ENCODE measurements at places on chromosomes 2 and 18.

DNA sequence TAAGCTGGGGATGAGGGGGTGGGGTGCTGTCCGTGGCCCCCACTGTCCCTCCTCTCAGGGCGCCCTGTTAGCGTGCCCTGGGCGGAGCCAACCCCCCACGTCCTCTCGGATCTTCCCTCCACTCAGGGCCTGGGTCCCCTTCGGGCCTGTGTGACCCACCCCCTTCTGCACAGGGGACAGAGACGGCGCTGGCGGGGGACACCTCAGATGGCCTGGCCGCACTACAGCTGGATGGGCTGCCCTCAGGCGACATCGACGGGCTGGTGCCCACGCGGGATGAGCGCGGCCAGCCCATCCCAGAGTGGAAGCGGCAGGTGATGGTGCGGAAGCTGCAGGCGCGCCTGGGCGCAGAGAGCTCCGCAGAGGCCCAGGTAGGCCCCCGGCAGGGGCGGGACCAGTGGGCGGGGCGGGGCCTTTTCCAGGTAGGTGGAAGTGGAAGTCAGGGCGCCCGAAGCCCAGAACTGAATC is 9.9 kb upstream of the KLHL30 start:
- DNase-seq: no peak

DNA sequence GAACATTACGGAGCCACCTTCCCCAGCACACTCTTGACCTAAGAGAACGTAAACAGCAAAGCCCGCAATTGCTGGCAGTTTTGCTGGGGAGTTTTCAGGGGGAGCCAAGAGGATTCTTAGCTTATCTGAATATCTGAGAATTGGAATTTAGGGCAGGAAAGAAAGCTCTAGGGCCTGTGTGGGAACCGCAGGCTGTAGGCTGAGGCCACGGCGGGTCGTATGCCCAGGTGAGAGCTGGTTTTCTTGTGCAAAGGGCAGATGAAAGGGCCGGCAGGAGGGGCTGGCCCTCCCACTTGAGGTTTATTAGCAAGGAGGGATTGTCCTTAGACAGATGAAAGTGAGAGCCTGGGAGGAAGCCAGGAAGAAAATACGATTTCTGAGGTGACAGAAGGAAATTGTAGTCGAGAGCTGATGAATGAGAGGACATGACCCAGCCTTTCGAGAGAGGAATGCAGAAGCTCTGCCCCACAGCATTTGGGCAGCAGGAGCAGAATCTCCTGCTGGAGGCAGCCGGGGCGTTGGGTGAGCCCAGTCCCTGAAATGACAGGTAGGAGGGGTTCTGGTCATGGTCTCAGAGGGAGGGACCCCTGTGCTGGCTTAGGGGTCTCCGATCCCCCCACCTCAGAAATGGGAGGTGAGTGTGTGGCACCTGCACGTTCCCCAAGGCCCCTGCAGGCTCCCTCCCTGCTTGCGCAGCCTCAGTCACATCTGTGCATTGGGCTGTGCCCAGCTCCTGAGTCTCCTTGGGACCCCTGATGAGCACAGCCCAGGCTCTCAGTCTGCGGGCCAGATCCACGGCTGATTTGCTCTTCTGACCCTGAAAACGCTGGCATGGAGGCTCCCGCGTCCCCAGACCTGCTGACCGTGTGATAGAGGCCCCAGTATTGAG is 61.1 kb downstream of the CABLES1 start:
- no peak for DNase-seq

DNA sequence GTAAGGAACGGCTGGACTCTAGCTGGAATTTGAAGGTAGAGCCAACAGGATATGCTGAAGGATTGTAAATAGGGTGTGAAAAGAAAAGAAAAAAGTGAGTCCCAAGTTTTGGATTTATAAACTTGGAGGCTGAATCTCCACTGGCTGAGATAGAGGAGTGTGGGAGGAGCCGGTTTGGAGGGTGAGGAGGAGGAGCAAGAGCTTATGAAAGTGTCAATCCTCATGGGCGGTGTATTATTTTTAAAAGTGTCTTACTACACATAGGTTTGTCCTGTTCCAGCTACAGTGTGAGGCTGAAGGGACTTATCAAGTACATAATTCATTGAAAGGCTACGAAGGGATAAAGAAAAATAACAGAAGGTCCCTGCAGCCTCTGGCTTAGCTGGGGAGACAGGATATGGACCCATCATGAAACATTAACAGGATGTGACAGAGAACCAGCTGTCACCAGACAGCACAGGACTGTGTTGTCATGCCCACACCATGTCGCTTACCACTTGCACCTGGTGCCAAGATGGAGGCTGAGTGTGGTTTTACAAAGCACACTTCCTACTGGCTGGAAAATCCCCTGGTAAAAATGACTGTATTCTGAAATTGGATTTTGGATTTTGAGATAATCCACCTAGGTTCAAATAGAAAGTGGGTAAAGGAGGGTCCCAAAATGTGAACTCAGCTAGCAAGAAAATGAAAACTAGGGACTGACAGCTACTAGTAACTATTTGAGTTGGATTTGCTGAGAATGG is 2.5 kb upstream of the MREG start:
- DNase-seq: no peak

DNA sequence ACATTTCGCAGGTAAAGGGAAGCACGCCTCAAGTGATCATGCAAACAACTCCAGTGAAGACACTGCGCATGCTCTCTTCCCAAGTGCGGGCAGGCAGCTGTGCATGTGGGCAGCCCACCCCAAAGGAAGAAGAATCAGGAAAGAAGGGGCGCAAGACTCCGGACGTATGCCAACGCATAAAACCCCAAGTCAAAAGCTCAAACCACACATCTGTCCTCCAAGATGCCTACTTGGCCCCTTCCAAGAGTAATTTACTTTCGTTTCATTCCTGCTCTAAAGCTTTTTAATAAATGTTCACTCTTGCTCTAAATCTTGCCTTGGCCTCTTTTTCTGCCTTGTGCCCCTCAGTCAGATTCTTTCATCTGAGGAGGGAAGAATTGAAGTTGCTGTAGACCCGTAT is 254.9 kb downstream of the PIEZO2 start:
- DNase-seq: no peak

DNA sequence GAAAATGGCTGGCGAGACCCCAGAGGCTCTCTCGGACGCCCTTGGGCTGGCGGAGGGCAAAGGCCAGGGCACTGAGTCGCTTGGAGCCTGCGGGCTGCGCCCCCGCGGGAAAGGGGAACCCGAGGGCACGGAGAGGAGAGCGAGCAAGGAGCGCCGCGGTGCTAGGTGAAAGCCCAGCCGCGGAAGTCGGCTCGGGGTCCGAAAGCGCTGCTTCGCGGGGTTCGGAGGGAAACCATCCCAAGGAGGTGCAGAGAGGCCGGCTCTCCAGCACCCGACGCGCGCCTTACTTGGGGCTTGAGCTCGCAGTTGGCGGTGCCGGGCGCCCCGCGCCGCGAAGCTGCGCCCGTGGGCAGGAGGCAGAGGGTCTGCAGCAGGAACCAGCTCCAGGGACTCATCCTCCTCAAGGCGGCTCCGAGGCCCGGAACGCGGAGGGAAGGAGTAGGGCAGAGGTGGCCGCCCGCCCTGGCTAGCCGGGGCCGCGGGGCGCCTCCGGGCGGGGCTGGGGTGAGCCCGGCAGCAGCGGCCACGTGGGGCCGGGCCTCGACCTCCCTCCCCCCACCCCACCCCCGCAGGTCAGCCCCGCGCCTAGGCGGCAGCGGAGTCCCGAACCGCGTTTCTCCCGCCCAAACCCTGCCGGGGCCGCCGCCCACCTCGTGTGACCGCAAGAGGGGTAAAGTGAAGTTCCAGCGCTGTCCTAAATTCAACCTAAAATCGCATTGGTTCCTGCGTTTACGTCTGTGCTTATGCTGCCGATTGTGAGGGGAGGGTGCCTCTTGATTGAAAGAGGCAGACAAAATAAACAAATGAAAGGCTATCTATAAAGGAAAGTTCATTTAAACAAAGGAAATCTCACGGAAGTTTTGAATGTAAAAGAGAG is at the start of gene TRABD2A:
Gene TRABD2A (minus strand): TSS at position 440 of the 877 bp plus-strand sequence. CDS start 45 bp downstream, at position 395.
- DNase-seq: no peak

- no peak for DNase-seq
These were observed 39.2 kb downstream of the GALNT1 start for GRCh38 chr18:35620765-35621164.

- no peak for DNase-seq
These were observed 9.0 kb downstream of the RELCH start for GRCh38 chr18:62196079-62196478.

- DNase-seq: no peak
These were observed 2.8 kb downstream of the PCBP1 start for GRCh38 chr2:70089983-70090525.

- no peak for DNase-seq
These were observed 369.2 kb downstream of the GALNT13 start for GRCh38 chr2:154240921-154241379.

DNA sequence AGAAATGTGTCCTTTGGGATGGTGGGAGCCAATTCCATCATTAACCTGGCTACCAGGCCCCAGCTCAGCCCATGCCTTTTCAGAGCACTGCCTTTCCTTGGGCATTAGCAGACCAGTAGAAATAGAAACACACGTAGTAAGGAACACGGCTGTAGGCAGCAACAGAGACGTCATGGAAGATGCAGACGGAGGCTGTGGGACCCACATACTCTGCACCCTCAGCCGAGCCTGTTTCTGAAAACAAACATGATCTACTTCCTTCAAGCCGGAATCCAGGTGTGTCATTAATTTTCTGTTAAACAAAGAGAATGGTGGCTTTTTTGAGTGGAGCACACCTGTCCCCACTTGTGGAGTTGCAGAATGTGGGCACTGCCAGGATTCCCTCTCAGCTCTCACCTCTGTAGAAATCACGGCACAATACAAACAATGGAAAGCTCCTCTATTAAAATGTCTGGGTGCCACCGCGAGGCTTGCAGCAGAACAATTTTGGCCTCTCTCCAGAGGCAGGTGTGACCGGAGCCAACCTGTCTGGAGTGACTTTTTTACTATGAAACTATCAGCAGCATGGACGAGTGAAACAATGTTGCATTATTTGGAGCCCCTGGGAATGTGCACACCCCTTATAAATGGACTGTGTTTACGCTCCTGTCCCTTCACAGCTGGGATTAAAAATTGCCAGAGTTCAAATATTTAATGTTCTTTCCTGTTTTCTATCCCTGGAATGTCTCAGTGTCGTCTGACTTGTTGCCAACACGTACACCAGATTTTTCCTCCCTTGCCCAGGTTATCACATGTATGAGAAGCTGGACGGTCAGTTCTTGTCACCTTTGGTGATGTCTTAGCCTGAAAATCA is 31.7 kb downstream of the SPP2 start:
- DNase-seq: no peak

DNA sequence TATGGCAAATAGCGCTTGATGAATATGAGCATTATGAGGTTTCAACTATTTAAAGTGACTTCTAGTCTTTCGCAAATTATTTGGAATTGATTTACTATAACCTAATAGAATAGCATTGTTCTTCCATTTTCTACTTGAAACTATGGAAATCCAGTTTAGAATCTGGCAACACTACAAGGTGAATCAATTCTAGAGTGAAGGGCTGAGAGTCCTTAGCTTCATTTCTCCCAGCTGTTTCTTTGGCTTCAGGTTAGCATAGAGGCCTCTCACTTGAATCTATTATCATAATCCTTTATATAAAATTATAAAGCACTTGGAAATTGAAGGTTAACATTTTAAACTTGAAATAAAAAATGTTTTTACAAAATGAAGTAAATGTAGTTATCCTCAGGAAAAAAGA is 318.8 kb downstream of the CCDC85A start:
- DNase-seq: no peak

DNA sequence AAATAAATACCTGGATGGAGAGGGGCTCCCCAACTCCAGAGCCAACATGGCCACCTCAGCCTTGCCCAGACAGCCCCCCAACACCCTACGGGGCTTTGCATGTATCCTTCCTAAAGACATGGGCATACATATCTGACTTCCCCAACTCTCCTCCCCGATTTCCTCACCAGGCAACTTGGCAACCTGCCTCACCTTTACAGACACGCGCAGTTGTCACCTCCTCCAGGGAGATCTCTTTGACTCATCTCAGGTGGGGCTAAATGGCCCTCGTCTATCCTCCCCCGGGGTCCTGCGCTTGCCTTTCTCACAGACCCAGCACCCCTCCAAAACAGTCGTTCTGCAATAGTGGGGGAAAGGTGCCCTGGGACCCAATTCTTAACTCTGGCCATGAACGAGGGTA is 10.6 kb upstream of the BIN1 start:
- DNase-seq: no peak

- no peak for DNase-seq
These were observed 264.5 kb downstream of the BCL2 start for GRCh38 chr18:63054901-63055584.

DNA sequence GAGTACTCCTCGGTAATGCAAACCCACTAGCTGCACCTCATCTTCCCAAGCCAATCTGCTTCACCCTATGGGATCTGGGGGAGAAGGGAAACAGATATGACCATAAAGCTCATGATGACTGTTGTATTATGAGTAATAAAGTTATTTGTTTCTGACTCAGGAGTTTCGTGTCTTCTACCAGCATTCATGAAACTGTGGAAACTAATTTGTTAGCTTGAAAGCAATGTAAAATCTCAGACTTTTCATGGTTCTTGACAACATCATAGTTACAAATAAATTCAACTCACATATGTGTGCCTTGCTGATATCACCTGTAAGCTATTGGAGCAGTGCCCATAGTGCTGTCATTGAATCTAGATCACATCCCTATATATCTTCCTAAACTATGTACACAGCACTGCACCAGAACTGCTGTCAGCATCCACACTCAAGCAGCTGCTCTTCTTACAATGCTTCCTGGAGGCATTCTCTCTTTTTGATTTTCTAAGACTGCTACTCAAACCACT is 135.6 kb upstream of the KYNU start:
- DNase-seq: no peak

- DNase-seq: no peak
These were observed 6.5 kb downstream of the TEX261 start for GRCh38 chr2:70988151-70988550.

DNA sequence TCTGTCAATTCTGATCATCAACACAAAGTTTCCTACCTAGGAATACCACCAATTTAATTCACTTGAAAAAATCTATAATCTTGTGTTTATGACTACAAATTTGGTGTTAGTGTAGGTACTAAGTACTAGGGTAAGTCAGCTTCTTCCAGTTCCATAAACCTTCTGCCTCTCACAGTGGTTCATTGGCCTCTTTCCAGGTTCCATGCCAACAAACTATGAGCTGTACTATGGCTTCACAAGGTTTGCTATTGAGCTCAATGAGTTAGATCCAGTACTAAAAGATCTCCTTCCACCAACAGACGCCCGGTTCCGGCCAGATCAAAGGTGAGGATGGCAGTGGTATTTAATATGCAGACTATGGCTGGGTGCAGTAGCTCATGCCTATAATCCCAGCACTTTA is 58.8 kb downstream of the PRKRA start:
- DNase-seq: no peak

GRCh38 chr2:47617523-47618271 is 165.2 kb upstream of the MSH6 start:
- DNase-seq: no peak

GRCh38 chr2:105309147-105309545 is 20.4 kb downstream of the TGFBRAP1 start:
- no peak for DNase-seq

Data from fibroblast of skin of scalp (primary cell).